ENCODE measurements at places on chromosomes 6 and 20.

GRCh38 chr6:35599761-35600658, 87.3 kb upstream of the TULP1 start:
- DNase-seq: no peak

DNA sequence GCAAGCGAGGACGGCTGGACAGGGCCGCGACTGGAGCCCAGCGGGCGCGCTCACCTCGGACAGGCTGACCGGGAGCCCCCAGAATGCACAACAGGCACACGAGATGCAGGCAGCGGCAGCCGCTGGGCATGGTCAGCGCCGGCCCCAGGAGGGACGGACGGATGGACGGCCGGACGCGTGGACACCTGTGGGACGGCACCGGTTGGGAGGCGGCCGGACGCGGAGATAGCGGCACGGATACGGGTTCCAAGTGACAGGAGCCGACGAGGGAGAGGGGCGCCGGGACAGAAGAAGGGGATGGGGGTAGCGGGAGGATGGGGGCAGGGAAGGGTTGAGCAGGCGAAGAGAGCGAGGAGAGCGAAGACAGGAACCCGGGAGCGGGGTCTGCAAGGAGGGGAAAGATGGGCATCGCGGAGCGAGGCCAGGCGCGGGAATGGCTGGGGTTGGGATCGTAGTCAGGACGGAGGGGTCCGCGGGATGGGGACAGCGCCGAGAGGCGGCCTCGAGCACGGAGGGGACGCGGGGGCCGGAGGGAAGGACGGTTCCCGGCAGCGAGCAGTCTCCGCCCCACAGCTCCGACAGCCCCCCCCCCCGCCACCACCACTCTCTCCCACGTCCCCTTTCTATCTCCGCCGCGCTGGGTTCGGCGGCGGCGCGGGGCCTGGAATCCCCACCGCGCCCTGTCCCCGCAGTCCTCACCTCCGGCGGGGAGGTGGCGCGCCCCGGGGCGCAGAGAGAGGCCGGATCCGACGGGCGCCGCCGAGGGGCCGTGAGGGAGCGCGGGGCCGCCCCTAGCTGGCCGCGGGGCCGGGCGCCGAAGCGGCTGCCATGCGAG, 435 bp downstream of the DLK2 start:
- peak; percentile 34 for DNase-seq

GRCh38 chr20:60788070-60788469, 464.0 kb upstream of the CDH4 start:
- no peak for DNase-seq

- no peak for DNase-seq
Measured at GRCh38 chr6:133411757-133412156, 170.6 kb downstream of the EYA4 start.

DNA sequence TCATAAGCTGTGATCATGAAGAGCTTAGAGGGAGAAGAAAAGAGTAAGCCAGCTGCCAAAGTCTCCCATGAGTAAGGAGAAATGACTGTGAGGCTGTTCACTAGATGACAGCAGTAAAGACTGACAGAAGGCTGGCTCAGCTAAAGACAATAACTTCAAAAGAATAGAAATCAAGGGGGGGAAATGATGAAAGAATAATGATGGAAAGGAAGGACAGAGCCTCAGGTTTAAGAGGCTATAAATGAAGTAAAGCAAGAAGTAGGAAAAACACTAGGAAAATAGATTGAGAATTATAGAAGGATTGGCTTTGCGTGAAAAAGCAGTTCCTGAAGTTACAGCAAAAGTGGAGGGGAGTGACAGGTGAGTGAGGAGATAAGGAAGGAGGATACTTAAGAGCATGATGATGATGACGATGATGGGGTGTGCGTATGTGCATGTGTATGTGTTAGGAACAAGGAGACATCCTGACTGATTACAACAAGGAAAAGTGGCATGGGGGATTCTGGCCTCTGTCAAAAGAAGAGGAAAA, 48.2 kb downstream of the HBS1L start:
- no peak for DNase-seq

DNA sequence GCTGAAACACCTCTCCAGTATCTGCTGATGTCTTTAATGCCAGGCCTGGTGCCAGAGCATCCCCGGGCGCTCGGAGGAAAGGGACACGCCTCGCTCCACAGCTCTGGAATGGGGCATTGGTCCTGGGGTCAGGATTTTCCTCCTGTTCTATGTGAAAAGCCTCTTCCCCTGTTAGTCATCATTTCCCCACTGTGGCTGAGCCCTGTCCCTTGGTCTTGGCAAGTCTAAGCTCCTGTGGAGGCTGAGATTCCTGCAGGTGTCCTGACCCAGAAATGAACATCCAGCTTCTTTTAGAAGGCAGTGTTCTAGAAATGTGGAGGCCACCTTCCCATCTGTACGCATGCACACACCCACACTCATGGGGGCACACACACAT, 19.4 kb downstream of the SYNDIG1 start:
- DNase-seq: no peak

DNA sequence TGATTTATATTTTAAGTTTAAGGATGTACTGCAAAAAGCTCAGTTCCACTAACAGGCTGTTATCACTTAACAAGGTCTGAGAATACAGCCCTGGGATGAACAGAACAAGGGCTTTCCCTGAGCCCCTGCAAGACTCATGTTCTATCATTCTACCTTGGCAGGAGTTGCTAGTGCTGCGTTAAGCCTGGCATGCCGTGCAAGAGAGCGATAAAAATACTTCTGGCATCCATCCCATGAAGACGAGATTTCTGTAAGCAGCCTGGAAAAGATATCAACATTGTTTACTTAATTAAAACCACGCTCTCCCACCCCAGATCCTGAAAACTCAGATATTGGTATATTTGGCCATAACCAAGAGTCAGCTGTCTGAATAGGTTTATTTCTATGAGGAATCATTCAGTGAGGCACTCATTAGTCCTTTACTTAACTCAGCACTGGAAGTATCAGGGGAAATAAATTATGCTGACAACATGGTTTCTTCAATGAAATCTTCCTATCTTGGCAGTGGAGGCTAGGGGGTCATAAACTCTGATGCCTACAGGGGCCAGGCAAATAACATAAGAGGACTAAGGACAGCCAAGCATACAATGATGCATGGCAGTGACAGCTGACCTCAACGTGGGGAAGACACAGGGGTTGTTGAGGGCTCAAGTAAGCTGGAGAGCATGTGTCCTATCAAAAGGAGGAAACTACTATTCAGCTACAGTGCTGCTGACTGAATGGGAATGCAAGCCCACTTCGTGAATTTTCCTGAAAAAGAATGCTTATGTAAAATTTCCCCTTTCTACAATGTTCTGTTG, 37.6 kb upstream of the LYRM2 start:
- no peak for DNase-seq

DNA sequence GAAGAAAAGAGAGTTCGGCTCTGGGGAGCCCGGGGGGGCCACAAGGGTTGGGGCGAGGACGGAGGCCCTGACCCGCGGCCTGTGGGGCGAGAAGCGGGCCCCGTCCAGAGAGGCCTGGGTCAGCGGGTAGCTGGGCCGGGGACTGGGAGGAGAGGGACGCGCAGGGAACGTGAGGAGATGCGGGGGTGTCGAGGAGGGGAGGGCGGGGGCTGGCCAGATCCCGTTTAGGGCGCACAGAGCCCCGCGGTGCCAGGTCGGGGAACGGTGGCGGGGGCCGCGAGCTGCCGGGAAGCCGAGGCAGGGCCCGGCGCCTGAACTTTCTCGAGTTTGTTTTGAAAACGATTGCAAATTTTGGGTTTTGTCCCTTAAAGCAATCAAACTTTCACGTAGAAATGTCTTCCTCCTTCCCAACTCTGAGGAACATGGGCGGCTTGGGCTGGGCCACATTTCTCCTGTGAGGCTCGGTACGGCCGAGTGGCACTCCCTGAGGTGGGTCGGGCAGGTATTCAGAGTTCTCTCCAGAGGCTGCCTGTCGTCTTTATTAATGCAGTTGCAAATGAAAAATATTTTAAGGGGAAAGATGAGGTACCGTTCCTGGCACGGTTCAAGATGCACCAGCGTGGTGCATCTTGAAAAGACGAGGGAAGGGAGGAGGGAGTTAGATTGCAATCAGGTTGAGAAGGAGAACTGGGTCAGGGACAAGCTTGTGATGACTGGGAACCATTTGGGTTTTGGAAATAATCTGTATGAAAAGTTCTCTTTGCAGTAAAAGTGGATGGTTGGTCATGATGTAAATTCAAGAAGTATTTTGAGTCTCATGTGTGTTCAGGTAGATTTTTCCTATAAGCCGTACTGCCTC, 972 bp downstream of the RNF8 start:
- no peak for DNase-seq

GRCh38 chr6:3372912-3373554, 83.8 kb downstream of the SLC22A23 start:
- no peak for DNase-seq

DNA sequence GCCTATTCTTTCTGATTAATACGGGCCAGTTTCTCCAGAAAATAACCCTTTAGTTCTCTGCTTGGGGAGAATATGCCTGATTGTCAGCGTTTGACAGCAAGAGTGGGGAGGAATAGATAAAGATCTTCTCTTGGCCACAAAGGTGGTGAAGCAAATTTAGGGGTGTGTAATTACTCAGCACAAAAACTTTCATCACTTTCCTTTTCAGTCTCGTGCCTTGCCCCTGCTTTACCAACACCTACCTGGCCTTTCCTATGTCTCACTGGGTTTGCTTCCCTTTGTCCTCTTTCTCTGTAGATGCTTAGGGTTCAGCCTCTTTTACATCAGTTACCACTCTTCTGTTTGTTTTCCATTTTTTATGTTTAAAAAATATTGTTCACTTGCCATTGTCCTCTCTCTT, 99.2 kb downstream of the MCHR2 start:
- no peak for DNase-seq

DNA sequence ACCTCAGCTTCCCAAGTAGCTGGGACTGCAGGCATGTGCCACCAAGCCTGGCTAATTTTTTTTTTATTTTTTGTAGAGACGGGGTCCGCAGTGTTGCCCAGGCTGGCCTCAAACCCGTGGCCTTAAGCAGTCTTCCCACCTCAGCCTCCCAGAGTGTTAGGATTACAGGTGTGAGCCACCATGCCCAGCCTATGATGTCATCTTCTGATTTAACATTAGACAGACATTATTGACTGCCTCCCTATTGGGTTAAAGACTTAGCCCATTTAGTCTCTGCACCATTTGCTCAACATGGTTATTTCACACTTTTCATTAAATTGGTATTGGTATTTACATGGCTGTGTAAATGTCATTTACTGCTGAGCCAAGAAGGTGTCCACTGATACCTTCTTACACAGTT, 46.1 kb downstream of the DEK start:
- no peak for DNase-seq

DNA sequence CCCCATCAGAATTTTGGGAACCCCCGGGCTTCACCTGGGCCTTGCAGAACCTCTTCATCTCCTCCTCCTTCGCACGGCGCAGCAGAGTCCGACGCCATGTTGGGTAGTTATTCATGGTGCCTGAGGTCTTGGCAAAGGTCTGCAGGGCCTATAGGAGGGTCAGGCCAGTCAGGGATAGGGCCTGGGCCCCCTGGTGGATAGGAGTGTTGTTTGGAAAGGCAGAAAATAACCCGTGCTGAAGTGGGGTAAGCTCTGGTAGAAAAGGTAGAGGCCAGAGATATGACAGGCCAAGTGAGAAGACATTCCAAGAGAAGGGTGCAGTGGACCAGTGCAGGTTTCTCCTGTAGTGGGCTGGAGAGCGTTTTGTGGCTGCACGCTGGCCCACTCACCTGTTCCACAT, 4.9 kb downstream of the SMPD2 start:
- DNase-seq: no peak

DNA sequence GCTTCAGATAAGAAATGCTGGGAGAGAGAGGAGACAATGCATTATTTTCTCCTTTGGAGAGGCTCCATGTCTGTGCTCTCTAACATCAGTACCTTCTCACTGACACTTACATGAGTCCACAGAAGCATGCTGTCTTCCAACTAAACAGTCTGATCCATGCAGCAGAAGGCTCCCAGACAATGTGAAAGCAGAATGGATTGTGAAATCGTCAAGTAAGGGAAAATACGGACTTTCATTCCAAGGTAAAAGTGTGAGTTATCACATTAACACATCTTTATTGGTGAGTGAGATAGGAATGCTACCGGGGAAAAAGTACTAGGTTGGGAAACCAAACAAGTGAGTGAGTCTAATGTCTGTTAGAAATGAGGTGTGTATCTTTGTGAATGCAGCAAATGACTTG, 167.6 kb upstream of the KCNK16 start:
- no peak for DNase-seq

- no peak for DNase-seq
Measured at GRCh38 chr6:45746046-45746445, 269.6 kb downstream of the CLIC5 start.

GRCh38 chr6:83702749-83703148, 6.2 kb downstream of the SNAP91 start:
- no peak for DNase-seq

GRCh38 chr6:111552241-111552744, 53.4 kb downstream of the TRAF3IP2 start:
- DNase-seq: no peak

DNA sequence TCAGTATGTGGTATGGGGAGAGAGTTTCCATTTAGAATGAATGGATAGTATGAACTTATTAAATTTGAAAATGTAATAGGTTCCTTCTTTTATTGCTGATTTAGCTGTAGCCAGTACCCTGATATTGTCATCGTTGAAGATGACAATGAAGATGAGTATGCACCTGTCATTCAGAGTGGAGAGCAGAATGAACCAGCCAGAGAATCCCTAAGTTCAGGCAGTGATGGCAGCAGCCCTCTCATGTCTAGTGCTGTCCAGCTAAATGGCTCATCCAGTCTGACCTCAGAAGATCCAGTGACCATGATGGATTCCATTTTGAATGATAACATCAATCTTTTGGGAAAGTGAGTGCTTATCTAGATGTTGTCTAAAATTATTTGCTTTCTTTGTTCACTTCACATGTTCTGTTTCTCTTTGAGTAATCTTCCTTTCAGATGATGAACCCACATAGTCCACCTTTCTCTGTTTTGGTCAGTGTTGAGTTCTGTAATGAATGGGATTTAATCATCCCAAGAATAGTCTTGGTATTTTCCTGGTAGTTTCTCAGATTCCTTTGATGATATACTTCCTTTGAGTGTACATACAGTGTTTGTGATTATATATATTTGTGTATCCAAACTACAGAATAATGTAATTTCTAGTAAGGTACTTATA, 23.3 kb downstream of the HSF2 start:
- no peak for DNase-seq

- no peak for DNase-seq
Measured at GRCh38 chr6:114342826-114343781, at the start of gene HS3ST5. TSS of gene HS3ST5 (minus strand) at chr6:114343023. CDS start at chr6:114062845, 280,178 bp downstream.

GRCh38 chr6:151009576-151009975, 144.1 kb downstream of the MTHFD1L start:
- no peak for DNase-seq

Measured in CD4-positive, alpha-beta T cell treated with Interleukin-17A for 1 hour (primary cell).